ENCODE measurements at places on chromosomes 1 and 21.

- H3K4me3 ChIP-seq: no peak overlapping the region
- no peaks in the 10 kb centered on the region for H3K27me3 ChIP-seq
- no peak for DNase-seq
- no peaks in the 10 kb centered on the region for H3K4me1 ChIP-seq
- H3K36me3 ChIP-seq: no peaks in the 10 kb centered on the region
Observed at GRCh38 chr1:69750638-69751037, 182.9 kb downstream of the LRRC7 start.

DNA sequence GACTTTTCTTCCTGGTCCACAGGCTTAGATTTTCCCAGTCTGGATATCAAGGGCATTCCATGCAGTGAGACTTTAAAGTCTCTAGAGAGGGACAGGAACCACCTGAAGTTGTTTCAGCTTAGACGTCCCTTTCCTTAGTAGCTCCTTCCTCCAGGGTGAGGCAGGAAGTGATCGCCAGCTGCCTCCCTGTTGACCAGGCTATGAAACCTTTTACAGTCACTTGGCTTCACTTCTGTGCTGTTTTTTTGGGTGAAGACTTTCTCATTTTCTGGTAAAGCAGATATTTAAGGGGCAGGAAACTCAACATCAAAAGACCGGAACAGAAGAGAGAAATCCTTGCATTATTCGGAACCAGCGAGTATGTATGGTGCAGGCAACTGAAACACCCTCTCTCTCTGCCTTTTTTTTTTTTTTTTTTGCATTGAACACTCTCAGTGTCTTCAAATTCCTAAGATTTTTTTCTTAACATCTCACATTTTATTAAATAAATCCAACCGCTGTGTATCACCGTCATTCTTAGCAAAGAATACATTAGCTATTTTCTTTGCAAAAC lies 234.6 kb upstream of the IRF2BP2 start:
- no peak for DNase-seq
- H3K27me3 ChIP-seq: no peaks in the 10 kb centered on the region
- H3K27ac ChIP-seq: no peak overlapping the region
- H3K36me3 ChIP-seq: no peaks in the 10 kb centered on the region

DNA sequence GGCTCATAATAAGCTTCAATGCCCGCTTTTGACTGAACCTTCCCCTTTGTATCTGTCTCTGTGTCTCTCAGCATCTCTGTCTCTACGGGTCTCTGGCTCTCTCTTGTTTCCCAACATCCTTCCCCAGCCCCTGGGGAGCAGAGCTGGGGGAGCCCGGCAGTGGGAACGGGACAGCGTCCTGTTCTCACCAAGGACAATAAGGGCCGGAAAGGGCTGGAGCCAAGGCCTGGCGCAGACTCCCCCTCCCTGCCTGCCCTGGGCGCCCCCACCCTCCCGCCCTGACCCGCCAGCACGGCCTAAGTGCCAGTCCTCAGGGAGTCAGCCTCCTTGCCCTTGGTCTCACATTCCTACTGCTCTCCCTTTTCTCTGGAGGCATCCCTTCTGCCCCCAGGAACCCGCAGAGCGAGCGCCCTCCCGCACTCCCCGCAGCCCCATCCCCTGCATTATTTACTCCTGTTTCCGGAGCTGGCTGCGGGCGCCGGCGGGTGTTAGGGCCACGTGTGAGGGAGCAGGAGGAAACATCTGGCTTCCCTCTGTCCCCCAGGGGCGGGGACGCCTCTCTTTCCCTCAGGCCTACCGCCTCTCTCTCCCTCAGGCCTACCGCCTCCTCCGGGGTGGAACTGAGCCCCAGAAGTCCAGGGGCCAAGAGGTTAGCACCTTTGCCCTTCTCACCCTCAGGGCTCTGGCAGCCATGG lies 6.5 kb downstream of the KRTCAP2 start:
- peaks cover 27% of the 10 kb centered on the region for H3K4me1 ChIP-seq
- peak overlapping the region; percentile 51 for H3K4me3 ChIP-seq
- H3K27ac ChIP-seq: peak overlapping the region; percentile 61
- H3K36me3 ChIP-seq: no peaks in the 10 kb centered on the region
- peak; percentile 86 for DNase-seq

DNA sequence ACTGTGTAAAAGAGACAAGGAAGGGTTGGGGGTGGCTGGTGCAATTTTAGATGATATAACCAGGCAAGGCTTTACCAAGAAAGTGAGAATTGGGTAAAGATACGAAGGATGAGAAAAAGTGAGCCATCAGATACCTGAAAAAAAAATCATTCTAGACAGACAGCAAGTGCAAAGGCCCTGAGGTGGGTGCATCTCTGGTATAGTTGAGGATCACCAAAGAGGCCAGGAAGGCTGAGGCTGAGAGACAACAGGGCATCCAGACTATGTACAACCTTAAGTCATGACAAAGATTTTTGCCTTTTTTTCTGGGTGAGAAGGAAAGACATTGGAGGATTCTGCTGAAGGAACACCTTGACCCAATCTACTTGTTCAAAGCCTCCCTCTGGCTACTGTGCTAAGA lies 29.9 kb downstream of the RXRG start:
- DNase-seq: no peak
- H3K4me3 ChIP-seq: no peak overlapping the region
- no peak overlapping the region for H3K27ac ChIP-seq
- H3K4me1 ChIP-seq: no peaks in the 10 kb centered on the region

- H3K4me3 ChIP-seq: no peak overlapping the region
Observed at GRCh38 chr1:53851571-53852285, 13.6 kb upstream of the NDC1 start.

DNA sequence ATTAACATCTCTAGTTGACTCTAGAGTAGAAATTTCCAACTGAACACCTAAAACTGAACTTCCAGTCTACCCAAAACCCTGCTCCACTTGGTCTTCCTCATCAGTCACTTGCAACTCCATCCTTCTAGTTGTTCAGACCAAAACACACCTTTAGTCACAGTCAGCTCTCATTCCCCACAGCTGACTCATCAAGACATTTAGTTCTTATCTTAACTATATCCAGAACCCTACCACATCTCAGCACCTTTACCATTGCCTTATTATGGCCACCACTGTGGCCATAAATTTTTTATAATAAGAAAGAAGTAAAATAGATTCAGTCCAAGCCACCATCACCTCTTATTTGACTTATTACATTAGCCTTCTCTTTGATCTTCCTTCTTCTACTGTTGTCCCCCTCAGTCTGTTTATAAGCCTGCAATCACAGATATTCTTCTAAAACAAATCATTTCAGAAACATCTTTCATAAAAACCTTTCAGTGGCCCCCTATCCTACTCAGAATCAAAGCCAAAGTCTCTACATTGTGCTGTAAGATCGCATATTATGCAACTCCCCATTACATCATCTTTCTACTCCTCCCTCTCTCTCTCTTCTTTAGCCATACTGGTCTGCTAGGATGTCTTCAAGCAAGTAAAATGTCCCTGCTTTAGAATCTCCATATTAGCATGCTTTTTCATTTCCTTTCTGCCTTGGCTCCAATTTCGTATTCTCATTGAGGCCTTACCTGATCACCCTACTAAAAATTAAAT lies 275.9 kb downstream of the LRRC40 start:
- H3K36me3 ChIP-seq: no peaks in the 10 kb centered on the region
- no peaks in the 10 kb centered on the region for H3K4me1 ChIP-seq
- no peak overlapping the region for H3K4me3 ChIP-seq
- no peaks in the 10 kb centered on the region for H3K27me3 ChIP-seq

- no peaks in the 10 kb centered on the region for H3K4me1 ChIP-seq
- DNase-seq: no peak
- no peaks in the 10 kb centered on the region for H3K36me3 ChIP-seq
- no peak overlapping the region for H3K4me3 ChIP-seq
- H3K27ac ChIP-seq: no peak overlapping the region
Observed at GRCh38 chr1:9322661-9323244, 30.1 kb downstream of the SPSB1 start.

- DNase-seq: peak; percentile 41
- H3K36me3 ChIP-seq: no peaks in the 10 kb centered on the region
- no peaks in the 10 kb centered on the region for H3K27me3 ChIP-seq
Observed at GRCh38 chr1:202255343-202255742, 61.7 kb downstream of the LGR6 start.

- H3K27ac ChIP-seq: no peak overlapping the region
- H3K4me1 ChIP-seq: no peaks in the 10 kb centered on the region
- H3K36me3 ChIP-seq: no peaks in the 10 kb centered on the region
- H3K4me3 ChIP-seq: no peak overlapping the region
- no peak for DNase-seq
Observed at GRCh38 chr1:164880644-164881043, 321.7 kb downstream of the PBX1 start.

GRCh38 chr21:26782747-26783146 lies 62.5 kb downstream of the ADAMTS1 start:
- DNase-seq: no peak
- H3K36me3 ChIP-seq: no peaks in the 10 kb centered on the region
- peak overlapping the region; percentile 9 for H3K27ac ChIP-seq
- no peaks in the 10 kb centered on the region for H3K4me1 ChIP-seq

DNA sequence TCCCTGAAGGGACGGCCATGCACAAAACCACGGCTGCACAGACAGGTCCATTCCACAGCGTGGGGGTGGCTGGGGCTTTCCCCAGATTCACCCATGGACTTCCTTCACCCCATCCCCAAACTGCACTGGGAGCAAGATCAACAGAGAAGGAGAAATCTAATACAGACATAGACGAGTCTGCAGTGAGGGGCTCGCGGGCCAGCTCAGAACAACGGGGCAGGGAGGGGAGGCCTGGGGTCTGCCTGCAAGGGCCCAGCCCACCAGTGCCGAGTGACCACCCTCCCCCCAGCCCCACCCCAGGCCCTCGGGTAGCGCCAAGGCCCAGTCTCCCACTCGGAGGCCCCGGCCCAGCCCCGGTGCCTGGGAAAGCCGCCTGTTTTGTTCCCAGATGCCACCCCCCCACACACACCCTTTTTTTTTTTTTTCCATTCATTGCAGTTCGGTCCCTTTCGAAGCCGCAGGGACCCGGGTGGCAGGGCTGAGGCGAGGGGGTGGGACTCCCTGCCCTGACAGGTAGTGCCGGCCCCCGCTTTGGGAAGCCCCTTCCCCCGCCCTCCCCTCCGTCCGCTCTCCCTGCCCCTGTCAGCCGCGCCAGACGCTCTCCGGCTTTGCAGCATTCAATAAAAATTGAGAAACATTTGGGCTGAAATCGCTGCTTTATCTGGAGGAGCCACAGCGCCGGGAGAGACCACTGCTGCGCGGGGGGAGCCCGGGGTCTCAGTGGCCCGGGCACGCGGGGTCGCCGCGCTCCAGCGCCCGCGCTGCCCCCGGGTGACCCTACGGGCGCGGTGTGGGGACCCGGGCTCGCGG lies 543 bp upstream of the EPHB2 start:
- no peak for DNase-seq
- H3K36me3 ChIP-seq: no peaks in the 10 kb centered on the region
- peaks cover 12% of the 10 kb centered on the region for H3K4me1 ChIP-seq

DNA sequence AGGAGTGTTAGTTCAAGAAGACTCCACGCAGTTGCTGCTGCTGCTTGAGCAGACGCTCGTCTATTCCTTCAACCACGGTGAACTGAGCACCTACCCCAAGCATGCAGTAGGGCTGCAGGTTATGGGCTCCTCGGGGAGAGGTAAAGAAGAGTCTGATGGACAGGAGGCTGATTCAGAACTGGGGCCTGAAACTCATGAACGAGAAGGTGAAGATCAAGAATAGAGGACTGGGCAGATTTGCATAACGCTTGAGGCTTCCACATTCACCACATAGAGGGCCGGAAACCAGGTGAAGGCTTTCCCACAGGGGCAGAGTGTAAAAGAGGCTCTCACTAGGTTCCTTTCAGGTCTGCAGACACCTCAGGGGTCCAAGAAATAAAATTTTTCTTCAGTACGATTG lies 9.1 kb downstream of the ABCA4 start:
- H3K27ac ChIP-seq: no peak overlapping the region
- no peaks in the 10 kb centered on the region for H3K36me3 ChIP-seq
- peaks cover 10% of the 10 kb centered on the region for H3K4me1 ChIP-seq

- peak; percentile 11 for DNase-seq
- no peak overlapping the region for H3K27ac ChIP-seq
- H3K27me3 ChIP-seq: no peaks in the 10 kb centered on the region
- H3K4me3 ChIP-seq: no peak overlapping the region
Observed at GRCh38 chr1:199946305-199947155, 81.0 kb upstream of the NR5A2 start.

GRCh38 chr1:15148004-15148403 lies 5.5 kb upstream of the TMEM51 start:
- H3K4me1 ChIP-seq: no peaks in the 10 kb centered on the region
- H3K27ac ChIP-seq: no peak overlapping the region
- H3K27me3 ChIP-seq: no peaks in the 10 kb centered on the region

DNA sequence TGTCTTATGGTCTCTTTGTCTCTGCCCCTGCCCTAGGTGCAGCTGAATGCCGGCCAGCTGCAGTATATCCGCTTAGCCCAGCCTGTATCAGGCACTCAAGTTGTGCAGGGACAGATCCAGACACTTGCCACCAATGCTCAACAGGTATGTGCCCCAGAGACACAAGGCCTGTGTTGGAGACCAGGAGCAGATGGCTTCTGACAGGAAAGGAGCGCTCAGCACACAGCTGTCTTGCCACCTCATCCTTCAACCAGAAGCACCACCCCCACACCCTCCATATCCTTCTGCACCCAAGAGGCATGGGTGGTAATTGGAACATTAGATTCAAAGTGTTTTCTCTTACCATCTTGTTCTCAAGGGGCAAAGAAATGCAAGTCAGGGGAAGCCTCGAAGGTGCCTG lies 17.0 kb upstream of the KCNQ4 start:
- H3K36me3 ChIP-seq: peaks cover 94% of the 10 kb centered on the region
- H3K27me3 ChIP-seq: no peaks in the 10 kb centered on the region
- H3K4me1 ChIP-seq: peaks cover 20% of the 10 kb centered on the region
- H3K4me3 ChIP-seq: no peak overlapping the region
- DNase-seq: no peak
- H3K27ac ChIP-seq: no peak overlapping the region

- H3K27ac ChIP-seq: no peak overlapping the region
- H3K36me3 ChIP-seq: peaks cover 56% of the 10 kb centered on the region
- no peak for DNase-seq
- H3K27me3 ChIP-seq: no peaks in the 10 kb centered on the region
- H3K4me3 ChIP-seq: no peak overlapping the region
Observed at GRCh38 chr1:182806015-182806678, 16.6 kb downstream of the NPL start.

All from spleen (tissue), 13 donors.